ENCODE measurements at places on chromosomes 1 and 21.
A peak's percentile ranks its signal among the peaks of the same experiment; 100 is the strongest.

- peak; percentile 28 for DNase-seq
These were observed 19.1 kb downstream of the RAB7B start for GRCh38 chr1:205983925-205984725.

DNA sequence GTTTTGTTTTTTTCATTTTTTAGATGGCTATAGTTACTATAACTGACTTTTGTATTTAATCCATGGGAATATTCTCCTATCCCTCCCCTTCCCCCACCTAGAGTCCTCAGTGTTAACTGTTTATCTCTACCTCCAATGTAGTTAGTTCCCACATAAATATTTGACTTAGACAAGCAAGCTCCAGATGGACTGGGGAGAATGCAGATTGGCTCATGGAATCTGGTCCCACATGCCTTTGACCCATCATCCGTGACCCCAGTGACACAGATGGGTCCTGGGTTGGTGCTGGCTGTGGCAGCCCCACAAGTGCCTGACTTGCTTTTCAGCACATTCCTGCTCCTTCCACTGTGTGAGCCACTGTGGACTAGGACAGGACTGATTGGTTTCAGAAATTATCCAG is 41.8 kb downstream of the ATP2B4 start:
- no peak for DNase-seq

GRCh38 chr1:26035959-26036755 is 9.8 kb downstream of the SLC30A2 start:
- DNase-seq, result peak; percentile 64

GRCh38 chr1:62420214-62420613 is 16.6 kb upstream of the USP1 start:
- DNase-seq, result no peak

DNA sequence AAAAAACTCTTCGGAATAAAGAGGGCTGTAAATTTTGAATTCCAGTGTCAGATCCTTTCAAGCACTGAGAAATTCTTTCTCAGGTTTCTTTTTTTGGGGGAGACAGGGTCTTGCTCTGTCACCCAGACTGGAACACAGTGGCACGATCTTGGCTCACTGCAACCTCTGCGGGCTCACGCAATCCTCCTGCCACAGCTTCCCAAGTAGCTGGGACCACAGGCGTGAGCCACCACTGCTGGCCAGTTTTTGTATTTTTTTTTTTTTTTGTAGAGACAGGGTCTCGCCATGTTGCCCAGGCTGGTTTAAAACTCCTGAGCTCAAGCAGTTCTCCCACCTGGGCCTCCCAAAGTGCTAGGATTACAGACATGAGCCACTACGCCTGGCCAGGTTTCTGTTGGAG is 34.8 kb upstream of the EPHA8 start:
- DNase-seq, result no peak

- DNase-seq, result no peak
These were observed 1.5 kb downstream of the EDEM3 start for GRCh38 chr1:184753117-184753516.

All from foreskin melanocyte (primary cell).